ENCODE measurements at places on chromosomes 12 and 14. TPM values are rescaled to one million over a fixed set of nuclear protein-coding genes. Genes with fewer than 3 reads are reported as not detected.

Gene RNASE7
- not detected for total RNA-seq

Gene DAO
- total RNA-seq, result not detected

- peak; percentile 96 for ATAC-seq
Measured at GRCh38 chr12:12716793-12717585, at the start of gene CDKN1B. Gene CDKN1B, plus strand, starts transcription at chr12:12717368. Its CDS starts 472 bp downstream, at chr12:12717840.

Gene TAS2R7
- total RNA-seq, result not detected

DNA sequence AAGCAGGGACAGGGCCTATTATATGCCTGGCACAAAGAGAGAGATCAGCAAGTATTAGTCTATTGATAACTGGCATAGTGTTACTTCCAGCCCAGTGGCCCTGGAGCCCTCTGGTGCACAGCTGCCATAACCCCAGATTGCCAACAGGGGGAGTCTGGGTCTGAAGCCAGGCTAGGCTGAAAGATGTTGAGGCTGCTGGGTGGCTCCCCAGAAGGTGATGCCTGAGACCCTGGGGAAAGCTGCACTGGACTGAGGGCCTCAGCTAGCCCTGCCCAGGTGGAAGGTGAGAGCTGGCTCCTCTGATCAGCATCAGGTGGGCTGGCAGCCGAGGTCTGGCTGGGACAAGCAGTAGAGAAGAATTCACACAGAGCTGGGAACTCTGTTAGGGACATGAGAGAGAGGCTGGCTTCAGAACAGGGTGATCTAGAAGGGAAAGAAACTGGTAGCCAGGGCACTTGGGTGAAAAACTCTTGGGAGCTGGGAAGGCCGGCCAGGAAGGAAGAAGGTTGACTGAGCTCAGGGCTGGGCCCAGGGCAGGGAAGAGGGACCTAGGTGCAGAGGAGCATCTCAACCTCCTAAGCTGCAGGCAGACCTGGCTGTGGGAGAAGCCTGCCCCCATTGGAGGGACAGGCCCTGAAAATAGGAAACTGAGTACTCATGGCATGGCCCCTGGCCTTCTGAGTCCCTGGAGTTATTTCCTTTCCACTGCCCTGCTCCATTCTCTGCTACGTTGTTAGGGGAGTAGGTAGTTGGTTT lies 3.9 kb downstream of the GZMH start:
- no peak for ATAC-seq

Gene TRIM9
- 0.84 TPM for total RNA-seq

- ATAC-seq, result peak; percentile 85
Measured at GRCh38 chr12:112916270-112916669, 9.5 kb downstream of the OAS1 start.

DNA sequence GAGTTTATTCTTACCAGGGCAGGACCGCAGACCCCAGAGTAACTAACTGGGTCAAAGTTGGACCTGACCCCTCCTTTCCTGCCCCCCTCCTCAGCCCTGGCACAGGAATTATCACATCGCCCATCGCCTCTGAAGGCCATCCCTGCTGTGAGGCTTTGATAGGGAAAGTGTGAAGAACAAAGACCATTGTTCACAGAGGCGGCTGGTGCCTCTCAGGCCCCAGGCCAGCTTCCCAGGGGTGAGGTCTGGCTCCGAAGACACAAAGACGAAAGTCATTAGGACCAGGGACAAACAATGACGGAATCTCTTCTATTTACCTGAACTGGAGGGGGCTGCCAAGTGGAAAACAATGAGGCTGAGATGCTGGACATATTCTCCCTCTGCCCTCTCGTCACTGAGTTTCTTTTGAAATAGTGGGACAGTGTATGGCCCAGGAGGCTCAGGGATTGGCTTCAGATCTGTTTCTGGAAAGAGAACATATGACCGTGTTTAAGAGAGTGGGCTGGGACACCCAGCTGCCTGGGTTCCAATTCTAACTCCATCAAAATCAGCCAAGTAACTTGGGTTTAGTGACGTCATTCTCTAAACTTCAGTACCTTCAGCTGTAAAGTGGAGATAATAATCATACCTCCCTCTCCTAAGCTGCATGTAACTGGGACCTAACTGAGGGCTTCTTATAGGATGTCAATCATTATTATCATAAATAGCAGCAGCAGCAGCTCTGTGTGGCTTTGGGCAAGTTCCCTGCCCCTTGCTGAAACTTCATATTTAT lies 769.4 kb downstream of the MED13L start:
- ATAC-seq, result peak; percentile 28

Gene RHEBL1
- total RNA-seq, result not detected

GRCh38 chr12:108955225-108955835 lies 65.5 kb downstream of the SVOP start:
- no peak for ATAC-seq

DNA sequence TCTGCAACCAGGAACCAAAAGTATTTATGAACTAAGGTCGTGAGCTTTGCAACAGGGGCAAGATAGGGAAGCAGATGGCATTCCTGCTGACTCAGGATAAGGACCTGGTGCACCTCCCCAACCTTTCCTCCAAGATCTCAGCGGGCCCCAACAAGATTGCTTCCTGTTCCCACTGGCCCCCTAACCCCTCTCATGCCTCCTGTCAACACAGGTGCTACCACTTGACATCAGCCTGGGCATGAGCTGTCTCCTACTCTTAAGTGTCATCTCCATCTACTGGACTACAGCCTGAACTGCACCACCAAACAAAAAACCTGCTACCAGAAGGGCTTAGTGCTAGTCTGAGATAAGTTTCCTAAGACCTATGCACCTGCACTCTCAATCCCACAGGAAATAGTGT lies 32.7 kb downstream of the MED6 start:
- ATAC-seq, result no peak

DNA sequence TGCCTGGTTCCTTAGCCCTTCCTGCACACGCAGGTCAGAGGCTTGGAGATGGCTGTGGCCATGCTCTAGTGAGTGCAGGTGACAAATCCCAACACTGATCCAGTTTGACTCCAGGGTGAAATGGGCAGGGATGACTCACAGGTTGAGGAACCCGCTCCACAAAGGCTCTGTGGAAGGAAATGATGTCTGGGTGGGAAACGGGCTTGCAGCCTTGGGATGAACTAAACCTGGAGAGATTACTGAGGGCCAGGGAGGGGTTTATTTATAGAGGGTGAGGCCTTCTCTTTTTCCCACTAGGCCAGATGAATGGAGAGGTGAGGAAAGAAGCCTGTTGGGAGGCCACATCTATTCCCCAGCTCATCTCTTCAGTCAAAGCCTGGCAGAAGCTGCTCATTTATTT lies 29.3 kb upstream of the EMP1 start:
- ATAC-seq, result no peak

GRCh38 chr12:125172231-125172850 lies 107.1 kb downstream of the AACS start:
- no peak for ATAC-seq

Gene DDX24
- total RNA-seq, result 182 TPM

Gene KRT85
- not detected for total RNA-seq

DNA sequence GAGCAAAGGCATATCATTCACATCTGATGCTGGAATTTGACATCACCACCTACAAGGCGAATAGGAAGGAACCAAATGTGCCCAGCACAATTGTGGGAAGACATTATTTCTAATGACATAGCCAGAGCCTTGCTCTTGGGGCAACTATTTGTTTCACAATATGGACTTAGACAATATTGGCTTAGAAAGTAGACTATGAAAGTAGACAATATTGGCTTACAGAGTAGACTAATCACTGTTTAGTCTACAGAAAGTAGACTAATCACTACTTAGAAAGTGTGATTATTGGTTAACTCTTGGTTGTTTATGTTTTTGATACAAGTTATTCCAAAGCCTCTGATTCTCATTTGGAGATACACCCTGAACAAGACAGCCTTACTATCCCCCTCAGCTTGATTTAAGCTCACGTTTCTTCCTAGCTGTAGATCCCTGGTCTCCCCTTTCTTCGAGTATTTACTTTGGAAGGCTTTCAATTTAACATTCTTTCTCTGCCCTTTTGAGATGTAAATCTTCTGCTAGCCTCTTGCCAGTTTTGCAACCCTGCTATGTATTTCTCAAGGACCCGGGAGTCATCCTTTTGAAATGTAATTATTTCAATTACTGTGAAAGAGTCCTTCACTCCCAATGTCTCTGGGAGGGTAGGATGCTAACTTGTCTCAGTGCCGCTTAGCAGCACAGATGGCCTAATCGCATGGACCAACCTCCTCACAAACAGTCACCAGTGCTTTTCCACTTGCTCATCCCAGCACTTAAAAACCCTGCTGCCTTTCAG lies 843.2 kb downstream of the GALC start:
- no peak for ATAC-seq

Gene TDRD9
- total RNA-seq, result 1.6 TPM

- no peak for ATAC-seq
Measured at GRCh38 chr12:69821456-69822159, 3.4 kb upstream of the MYRFL start.

DNA sequence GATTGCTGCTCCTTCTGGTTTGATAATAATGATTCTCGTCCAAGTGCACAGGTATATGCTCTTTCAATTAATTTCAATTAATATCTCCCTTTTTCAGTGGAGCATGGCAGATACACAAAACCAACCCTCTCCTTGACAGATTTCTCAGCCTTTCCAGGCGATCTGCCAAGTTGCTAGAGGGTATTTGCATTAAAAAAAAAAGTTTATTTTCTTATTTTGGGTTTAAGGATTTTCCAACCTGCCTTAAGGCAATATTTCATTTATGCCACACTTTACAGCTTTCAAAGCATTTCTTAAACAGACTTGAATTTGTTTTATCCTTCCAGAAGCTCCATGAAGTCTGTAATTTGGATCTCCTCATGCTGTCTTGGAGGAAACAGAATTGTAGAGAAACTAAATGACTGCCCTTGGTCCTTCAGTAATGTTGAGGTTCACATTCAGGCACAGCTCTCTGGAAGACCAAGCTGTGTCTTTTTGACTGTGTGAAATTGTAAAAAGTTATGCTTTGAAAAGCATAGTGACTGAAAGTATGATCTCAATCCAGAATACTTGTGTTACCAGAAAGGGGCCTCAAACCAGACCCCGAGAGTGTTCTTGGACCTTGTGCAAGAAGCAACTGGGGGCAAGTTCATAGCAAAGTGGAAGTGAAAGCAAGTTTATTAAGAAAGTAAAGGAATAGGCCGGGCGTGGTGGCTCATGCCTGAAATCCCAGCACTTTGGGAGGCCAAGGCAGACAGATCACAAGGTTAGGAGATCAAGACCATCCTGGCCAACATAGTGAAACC lies 2.3 kb downstream of the DGLUCY start:
- no peak for ATAC-seq

Gene ACSS3
- 16.7 TPM for total RNA-seq

- ATAC-seq, result no peak
Measured at GRCh38 chr12:1006255-1006654, 15.2 kb downstream of the ERC1 start.

Gene NEUROD4
- total RNA-seq, result not detected

DNA sequence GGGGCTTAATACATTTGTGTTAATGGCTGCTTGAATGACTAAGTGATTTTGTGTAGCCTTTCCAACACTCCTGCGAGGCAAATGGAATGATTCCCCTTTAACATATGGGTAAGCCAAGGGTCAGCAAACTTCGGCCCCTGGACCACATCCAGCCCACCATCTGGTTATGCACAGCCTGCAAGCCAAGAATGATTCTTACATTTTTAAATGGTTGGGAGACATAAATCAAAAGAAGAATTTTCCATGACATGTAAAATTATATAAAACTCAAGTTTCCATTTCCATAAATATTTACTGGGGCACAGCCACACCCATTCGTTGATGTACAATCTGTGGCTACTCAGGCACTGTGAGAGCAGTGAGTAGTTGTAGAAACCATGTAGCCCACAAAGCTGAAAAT lies 9.0 kb downstream of the SLC8B1 start:
- ATAC-seq, result peak; percentile 54

Data from gastroesophageal sphincter (tissue), 4 donors.